ENCODE measurements at places on chromosomes 2 and 18.

- DNase-seq = no peak
Measured at GRCh38 chr2:222303828-222304736, 5.3 kb upstream of the PAX3 start.

DNA sequence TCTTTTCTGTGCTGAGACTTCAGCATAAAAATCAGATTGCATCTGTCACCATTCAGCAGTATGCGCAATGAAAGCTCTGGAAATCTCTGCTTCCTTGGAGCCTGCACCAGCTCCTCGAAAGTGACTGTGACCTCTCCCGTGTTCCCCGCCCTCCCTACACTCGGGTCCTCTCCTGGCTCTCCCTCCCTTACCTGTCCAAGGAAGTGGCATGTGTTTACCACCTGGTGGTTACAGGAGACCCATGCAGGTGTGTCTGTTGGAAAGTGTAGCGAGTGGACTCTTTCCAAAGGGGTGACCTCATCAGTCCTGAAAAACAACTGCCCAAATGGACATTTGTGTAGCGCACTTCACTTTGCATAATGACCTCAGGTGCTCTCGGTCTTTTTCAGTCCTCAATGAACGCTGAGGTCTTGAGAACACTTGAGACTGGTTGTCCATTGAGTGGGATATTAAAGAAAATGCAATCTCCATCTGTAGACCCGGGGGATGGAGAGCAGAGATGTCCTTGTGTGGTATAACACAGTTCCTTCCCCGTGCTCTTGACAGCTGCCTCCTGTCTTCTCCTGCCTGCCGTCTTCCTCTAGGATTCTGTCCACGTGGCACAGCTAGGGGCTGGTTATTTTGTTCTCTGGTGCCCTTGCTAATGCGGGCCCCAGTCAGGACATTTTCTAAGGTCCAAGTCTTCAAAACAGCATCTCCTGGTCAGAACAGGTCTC lies 133.2 kb downstream of the ACKR3 start:
- no peak for DNase-seq

- DNase-seq = peak; percentile 79
Measured at GRCh38 chr2:109164739-109165221, 35.8 kb downstream of the SH3RF3 start.

DNA sequence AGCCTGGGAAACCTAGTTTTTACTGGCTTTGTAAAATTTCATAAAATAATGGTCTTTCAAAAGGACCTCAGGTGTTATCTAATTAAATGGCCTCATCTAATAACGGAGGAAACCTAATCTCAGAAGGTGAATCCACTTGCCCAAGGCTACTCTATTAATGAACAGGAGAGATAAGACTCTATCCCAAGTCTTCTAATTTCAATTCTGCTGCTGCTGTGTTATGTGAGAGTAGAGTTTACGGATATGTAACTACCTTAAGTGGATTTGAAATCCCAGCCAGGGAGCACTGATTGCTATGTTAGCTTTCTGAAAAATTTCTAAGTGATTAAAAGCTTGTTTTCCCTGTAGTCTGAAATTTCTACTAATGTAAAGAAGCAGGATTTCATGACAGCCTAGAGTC lies 17.2 kb upstream of the ADCY3 start:
- DNase-seq = no peak

- DNase-seq = no peak
Measured at GRCh38 chr2:127255146-127255545, 35.0 kb upstream of the CYP27C1 start.

DNA sequence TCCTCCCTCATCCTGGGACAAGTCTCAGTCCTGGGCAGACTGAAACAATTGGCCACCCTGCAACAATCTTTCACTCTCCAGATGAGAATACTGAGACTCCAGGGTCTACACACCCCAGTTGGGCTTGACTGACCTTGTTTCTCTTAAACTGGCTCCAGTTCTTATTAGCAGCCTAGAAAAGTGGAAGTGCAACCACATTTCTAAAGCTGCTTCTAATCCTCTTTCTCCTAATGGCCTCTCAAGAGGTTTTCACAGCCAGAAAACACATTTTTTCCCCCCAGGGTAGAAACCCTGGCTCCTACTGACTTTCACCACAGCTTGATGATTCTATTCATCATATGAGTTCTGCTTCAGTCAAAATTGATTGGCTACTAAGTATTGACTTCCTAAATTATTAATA lies 45.8 kb downstream of the SLC4A5 start:
- no peak for DNase-seq

DNA sequence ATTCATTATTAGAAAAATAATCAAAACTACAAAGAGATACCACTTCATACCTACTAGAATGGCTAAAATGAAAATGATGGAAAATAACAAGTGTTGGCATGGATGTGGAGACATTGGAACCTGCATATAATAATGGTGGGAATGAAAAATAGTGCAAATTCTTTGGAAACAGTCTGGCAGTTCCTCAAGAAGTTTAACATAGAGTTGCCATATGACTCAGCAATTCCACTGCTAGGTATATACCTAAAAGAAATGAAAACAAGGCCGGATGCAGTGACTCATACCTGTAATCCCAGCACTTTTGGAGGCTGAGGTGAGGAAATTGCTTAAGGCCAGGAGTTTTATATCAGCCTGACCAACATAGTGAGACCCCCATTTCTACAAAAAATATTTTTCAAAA lies 41.6 kb upstream of the ACYP2 start:
- peak; percentile 28 for DNase-seq

GRCh38 chr2:101147971-101148370 lies 3.2 kb downstream of the TBC1D8 start:
- no peak for DNase-seq

GRCh38 chr18:44386401-44386800 lies 294.3 kb upstream of the SETBP1 start:
- no peak for DNase-seq

DNA sequence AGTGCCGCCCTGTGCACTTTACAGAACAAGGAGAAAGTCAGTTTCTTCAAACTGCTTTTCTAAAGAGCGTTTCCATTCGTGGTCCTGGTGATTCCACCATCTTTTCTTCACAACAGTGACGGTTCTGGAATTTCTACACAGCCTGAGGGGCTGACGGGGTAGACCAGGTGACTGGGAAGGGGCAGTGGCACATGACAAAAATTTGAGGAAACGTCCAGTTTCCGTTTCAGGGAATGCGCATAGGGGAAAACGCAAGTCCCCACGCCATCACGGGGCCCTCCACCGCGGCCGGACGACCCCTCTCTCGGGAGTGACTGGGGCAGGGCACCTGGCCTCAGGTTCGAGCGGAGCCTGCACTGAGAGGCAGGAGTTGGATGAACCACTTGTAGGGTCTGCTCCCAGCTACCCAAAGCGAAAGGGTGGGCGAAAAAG lies 980 bp upstream of the SPTBN1 start:
- no peak for DNase-seq

DNA sequence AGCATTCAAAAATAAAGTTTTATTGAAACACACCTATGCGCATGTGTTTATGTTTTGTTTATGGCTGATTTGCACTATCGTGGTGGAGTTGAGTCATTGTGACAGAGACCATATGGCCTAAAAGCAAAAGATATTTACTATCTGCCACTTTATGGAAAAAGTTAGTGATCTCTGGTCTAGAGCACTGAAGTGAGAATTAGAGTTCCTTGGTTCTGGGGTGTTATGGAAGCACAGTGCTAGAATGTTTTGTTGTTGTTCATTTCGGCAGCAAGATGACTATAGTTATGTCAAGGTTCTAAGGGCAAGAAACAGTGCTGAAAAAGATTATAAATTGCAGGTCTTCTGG lies 416.5 kb downstream of the SLC4A3 start:
- DNase-seq = no peak

DNA sequence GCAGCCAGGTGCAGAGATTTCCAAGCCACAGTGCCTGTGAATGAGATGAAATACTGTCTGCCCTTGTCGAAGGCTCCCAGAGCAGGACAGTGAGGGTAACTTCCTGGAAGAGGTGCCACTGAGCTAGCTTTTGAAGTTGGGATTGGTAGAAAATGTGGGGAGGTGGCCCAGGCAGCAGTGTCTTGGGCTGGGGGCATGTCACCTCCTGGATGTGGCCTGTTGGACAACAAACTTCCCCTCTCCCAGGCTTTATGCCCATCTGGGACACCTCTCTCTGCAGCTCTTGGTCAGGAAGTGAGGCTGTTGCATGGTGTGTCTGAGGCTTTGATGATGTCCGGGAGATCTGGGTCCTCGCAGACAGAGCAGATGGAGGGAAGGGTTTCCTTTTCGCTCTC lies 151.4 kb downstream of the DYSF start:
- no peak for DNase-seq

- DNase-seq = peak; percentile 21
Measured at GRCh38 chr18:57859314-57859713, 56.2 kb upstream of the ATP8B1 start.

DNA sequence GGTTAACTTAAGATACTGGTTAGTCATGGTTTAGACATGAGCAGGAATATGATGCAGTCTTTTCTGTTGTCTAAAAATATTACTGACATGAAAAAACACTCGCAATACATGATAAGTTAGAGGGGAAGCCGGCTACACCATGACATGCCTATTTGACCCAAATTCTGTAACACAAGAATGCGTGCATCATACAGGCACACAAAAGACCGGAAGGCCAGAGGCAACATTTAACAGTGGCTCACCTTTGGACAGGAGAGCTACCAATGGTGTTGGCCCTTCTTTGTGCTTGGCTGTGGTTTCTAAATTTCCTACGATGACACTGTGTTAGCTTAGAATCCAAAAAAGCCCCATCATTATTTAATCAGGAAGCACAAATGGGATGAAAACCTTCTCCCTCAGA lies 4.1 kb downstream of the PARD6G start:
- DNase-seq = no peak

GRCh38 chr2:12675352-12675795 lies 41.4 kb upstream of the TRIB2 start:
- peak; percentile 20 for DNase-seq

- peak; percentile 97 for DNase-seq
Measured at GRCh38 chr18:48488388-48488850, 50.4 kb upstream of the CTIF start.

DNA sequence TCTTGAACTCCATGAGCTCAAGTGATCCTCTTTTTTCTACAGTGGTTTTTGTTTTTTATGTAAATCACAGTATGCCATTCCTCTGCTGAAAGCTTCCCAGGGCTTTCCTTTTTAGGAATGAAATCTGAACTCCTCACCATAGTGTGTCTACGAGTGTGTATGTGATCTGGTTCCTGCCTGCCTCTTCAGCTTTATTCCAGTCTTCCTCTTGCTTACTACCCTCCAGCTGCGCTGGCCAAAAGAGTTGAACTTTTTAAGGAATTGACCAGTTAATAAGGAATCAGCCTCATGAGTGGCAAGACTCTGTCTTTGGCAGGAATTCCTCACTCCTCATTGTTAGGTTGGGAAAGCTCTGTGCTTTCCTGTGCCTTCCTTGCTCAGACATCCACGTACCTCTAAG lies 4.0 kb downstream of the CCT7 start:
- DNase-seq = no peak

DNA sequence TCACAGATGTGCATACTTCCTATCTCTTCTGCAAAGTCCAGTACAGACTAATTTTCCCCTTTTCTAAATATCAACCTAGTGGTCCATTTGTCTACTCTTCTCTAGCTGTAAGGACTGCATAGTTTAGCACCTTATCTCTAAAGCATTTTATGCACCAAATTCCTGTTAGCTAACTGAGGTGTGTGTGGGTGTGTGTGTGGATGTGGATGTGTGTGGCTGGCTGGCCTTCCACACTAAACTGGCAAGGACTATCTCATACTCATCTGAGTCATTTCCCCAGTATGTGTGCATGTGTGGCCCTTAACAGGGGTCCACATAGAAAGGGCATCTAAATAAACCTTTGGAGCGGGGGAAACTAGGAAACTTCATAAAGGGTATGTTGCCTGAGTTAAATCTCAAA lies 139.6 kb downstream of the TTC32 start:
- DNase-seq = peak; percentile 26

- DNase-seq = peak; percentile 64
Measured at GRCh38 chr2:119544075-119544938, at the start of gene CFAP221. Gene CFAP221 (plus strand): TSS chr2:119544449. CDS start chr2:119546132, 1,683 bp downstream.

DNA sequence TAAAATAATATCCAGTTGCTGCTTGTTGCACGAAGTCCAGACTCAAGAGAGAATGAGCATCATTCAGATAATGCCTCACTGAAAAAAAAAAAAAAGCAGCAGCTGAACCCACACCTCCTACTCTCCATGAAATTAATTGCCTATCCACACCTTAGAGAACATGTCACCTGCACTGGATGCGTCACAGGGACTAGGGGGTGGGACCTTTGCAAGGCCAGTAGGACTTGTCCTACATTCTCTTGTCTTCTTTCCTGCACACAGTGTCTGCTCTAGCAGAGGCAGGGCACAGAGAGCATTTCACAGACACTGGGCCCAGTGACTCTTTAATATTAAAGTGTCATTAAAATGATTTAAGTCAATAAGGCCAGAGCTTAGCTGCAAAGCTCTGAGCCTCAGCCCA lies at the start of gene ABCA12:
TSS of gene ABCA12 (minus strand) at position 148 of the 400 bp plus-strand sequence. CDS start 418 bp downstream, outside the sequence.
- DNase-seq = no peak
